ENCODE measurements at places on chromosomes 3 and 15. TPM values are rescaled to one million over a fixed set of nuclear protein-coding genes. Genes with fewer than 3 reads are reported as not detected.

Gene PROS1
- total RNA-seq = 60.3 TPM

Gene SNTN
- total RNA-seq = not detected

Gene XYLB
- 1.0 TPM for total RNA-seq

Gene PRSS50
- not detected for total RNA-seq

Gene DPPA2
- total RNA-seq = not detected

Gene ATP8B4
- 0.30 TPM for total RNA-seq

Gene SLC28A1
- not detected for total RNA-seq

Gene RBMS3
- total RNA-seq = 26.7 TPM

Gene STAB1
- total RNA-seq = 0.50 TPM

Gene LOXL1
- 70.7 TPM for total RNA-seq

Gene PLD1
- 20.4 TPM for total RNA-seq

Gene SNX22
- 0.17 TPM for total RNA-seq

Gene PLA2G4B
- 0.52 TPM for total RNA-seq

Data from renal cortical epithelial cell (primary cell).